ENCODE measurements at places on chromosomes 5 and 9. TPM values are rescaled to one million over a fixed set of nuclear protein-coding genes. Genes with fewer than 3 reads are reported as not detected.

Gene CSF1R
- 1.5 TPM for total RNA-seq

DNA sequence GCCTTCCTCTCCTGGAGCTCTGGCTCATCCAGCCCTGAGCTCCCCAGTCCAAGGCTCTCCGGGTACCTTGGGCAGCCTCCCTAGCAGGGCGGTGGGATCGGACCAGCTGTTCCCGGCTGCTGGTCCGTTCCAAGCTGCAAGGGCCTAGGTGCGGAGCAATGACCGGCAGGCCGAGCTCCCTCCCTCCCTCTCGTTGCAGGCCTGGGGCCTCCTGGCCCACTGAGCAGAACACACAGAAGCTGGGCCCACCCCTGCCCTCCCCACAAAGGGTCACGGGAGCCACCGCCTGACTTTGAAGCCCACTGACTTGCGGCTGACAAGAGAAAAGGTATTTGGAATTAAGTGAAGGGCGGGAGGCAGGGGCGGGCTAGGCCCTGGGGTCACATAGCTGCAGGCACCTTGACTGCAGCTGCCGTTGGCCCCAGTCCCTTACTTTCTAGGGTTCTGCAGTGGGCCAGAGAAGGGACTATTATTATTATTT, 104.7 kb upstream of the IER5L start:
- no peak for DNase-seq

- DNase-seq: no peak
Measured at GRCh38 chr5:113063927-113064326, 87.3 kb downstream of the DCP2 start.

- no peak for DNase-seq
Measured at GRCh38 chr9:113541019-113541900, 77.7 kb downstream of the RGS3 start.

DNA sequence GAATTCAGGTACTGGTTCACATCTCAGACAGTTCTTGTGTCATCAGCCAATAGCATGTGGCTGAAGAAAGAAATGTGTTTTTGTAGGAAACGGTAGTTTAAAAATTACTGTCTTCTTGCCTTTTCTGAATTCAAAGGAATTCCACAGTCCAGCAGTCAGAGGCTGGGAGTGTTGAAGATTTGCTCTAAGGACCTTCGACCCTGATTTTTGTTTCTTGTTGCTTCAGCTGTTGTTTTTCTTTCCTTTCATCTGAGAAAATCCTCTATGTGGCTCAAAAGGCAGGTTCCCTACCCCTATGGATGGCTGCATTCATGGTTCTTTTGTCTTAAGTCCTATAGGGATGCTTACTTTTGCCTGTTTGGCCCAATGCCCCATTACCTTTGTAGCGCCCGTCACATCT, 304.9 kb downstream of the TMEM167A start:
- no peak for DNase-seq

DNA sequence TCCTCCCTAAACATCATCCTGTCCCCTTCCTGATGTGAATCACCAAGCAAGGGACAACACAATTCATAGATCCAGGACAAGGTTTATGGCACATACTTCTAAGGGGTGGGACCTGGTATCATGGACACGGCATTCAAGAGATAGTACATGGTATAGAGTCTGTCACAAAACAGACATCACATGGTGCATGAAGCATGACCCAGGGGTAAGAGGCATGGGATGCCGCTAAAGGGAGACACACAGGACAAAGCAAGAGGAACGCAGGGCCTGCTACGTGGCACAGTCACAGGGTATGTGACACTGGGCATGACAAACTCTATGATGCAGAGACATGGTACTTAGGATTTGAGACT, 20.7 kb downstream of the GSN start:
- no peak for DNase-seq

DNA sequence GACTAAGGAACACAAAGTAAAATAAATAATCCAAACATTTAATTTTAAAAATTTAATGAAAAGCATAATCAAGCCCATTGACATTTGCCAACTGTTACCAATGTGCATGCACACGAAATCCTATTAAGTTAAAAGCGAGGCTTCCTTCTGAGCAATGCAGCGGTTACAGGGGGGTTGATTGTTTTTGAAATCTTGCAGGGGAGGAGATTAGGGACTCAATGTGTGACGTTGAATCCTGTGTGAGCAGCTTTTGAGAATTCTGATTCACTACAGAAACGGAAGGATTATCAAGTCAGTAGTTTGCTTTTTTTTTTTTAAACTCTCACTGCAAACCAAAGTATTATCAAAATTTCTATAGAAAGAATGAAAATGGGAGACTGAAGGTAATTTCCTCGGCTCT, 109.5 kb downstream of the PRKACG start:
- DNase-seq: no peak

Measured in B cell (primary cell).